Activated T-cell treated with anti-CD3 and anti-CD28 coated beads, Interleukin-2, amount 50 U/mL, for 72 hours (primary cell): ENCODE measurements at places on chromosomes 5 and 9.

- no peak for DNase-seq
Measured at GRCh38 chr5:138870611-138871010, 4.5 kb downstream of the LRRTM2 start.

DNA sequence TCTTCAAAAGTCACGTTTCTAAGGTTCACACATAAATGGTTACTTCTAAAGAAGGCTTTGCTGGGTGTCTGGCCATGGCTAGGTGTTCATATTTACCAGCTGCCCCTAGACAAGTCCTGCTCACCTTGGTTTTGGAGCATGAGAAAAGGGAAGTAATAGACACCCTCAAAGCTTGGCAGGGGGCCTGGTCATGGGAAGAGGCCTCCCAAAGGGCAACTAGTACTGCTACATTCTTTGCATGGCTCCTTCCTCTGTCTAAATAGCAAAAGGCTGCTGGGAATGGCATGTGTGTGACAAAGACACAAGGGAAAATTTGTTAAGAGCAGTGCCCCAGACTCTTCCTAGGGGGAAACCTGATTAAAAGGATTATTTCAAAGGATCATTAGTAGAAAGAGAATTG is 93.4 kb downstream of the NRG2 start:
- DNase-seq: no peak

- no peak for DNase-seq
Measured at GRCh38 chr9:16308645-16309044, 561.8 kb downstream of the BNC2 start.

GRCh38 chr9:126794441-126794840 is 10.4 kb upstream of the ZBTB43 start:
- no peak for DNase-seq

DNA sequence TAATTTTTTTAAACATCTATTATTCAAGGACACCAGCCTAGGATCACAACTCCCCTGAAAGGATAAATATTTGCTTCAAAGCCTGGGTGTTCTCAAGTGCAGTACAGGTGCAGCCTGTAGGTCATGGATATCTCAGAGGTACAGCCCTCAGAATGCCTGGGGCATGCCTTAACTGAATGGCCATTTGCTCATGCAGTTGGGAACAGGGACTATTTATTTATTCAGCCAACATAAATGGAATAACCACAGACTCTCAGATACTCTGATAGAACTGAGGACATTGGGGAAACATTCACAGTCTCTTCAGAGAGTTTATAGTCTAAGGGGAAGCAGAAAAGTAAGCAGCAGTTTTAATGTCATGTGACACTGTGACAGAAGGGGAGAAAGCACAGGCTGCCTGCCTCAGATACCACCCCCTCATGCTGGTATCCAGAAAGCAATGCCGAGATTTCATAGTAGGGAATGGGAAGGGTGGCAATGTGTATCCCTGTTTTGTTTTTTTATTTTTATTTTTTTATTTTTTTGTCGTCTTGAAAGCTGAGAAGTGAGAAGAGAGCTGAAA is 112.6 kb downstream of the MACIR start:
- DNase-seq: no peak

DNA sequence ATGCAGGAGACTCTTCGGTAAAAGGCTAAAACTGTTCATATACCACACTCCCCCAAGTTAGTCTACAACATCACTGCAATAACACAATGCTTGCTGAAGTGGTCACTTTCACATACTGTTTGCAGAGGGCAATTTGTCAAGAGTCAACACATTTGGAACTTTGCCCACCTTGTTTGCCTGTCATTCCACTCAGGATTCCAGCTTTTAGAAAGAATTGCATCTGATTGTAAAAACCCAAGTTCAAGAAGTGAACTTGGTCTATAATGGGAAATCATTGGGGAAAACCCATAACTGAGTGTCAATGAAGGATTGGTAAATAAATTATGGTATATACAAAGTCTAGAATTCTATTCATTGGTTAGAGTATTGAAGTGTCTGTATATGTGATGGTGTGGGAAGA is 120.5 kb downstream of the GADD45G start:
- DNase-seq: no peak

GRCh38 chr5:173707392-173707791 is 90.9 kb upstream of the BOD1 start:
- no peak for DNase-seq

GRCh38 chr5:1212271-1212670 is 10.9 kb downstream of the SLC6A19 start:
- DNase-seq: no peak

DNA sequence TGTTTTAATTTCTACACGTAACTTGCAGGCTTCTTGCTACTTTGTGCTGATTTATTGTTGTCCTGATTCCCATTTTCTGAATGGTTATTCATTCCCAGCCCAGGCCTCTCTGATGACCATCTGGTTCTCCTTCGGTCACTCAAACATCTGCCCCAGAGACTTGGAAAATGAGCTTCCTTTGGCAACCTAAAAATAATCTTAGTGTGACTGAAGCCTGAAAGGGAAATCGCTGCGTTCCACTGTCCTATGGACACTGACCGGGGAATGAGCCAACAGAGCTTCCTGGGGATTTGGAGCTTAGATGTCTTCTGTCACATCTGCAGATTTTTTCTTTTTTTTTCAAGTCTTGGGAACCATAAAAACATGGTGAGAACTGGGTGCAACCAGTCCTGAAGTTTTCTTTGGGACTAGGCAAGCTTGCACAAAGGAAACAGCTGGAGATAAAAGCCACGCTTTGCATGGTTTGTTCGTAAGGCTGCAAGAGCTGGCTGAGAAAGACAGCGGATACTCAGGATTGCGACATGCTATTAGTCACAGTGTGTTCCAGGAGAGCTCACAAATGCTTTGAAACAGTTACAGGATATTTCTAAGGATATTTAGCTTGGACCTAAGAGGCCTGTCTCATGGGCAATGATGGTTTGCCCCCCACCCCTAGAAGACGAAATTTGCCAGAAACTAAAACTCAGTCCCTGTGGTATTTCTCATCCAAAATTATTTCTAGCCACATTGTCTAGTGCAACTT is 146.2 kb downstream of the GOLPH3 start:
- DNase-seq: no peak

DNA sequence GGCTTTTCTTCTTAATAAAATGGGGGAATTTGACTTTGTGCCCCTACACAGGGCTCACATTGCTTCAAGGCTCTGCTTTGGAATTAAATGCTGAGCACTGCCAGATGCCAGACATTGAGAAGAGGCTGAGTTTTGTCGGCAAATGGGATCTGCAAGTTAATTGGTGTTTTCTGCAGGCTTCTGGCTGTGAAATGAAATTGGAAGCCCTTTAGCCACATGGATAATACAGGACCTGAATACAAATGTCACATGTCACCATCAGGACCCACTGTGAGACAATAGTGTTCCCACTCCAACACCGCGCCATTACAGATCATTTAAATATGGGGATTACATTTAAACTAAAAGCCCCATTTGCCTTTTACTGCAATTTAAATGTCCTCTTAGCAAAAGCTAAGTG is 164.4 kb downstream of the ZSWIM6 start:
- DNase-seq: no peak

DNA sequence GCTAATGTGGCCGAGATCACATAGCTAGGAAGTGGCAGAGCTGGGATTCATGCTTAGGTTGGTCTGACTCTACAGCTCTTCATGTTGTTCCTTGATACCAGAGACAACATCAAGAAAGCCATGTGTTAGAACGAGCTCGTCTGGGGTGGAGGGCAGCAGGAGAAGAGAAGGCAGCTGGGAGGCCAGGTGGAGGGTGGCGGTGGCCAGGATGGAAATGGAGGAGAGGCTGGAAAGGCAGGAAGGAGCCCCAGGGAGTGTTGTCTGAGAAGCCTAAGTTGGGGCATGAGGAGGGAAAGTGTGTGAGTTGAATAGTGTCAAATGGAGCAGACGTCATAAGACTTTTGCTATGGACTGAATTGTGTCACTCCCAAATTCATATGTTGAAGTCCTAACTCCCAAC is 315.3 kb downstream of the GADD45G start:
- no peak for DNase-seq

GRCh38 chr5:169408731-169409130 is 107.8 kb upstream of the SLIT3 start:
- DNase-seq: no peak

GRCh38 chr5:136128481-136128880 is 4.2 kb upstream of the SMAD5 start:
- no peak for DNase-seq

DNA sequence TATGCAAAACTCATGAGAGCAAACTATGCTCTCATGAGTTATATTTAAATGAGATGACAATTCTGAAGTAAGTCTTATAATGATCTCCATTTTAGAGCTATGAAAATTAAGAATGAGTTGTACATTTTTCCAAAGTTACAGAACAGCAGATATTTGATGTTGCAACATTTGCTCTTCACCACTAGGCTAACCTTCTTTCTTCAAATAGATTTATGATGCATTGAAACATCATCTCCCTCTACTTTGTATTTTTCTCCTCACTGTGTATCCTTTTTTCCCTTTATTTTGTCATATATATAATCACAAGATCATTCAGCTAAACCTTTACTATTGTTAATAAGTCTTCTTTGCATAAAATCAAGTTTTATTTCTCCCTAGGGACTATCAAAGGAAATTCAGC is 497.7 kb upstream of the TYRP1 start:
- DNase-seq: no peak

GRCh38 chr5:155772009-155772662 is 554.8 kb upstream of the SGCD start:
- DNase-seq: no peak

GRCh38 chr5:93607367-93608258 is 24.6 kb downstream of the NR2F1 start:
- DNase-seq: no peak

- DNase-seq: no peak
Measured at GRCh38 chr5:3325972-3326840, 269.4 kb upstream of the IRX1 start.

- no peak for DNase-seq
Measured at GRCh38 chr5:180575571-180575970, 15.7 kb downstream of the SCGB3A1 start.

GRCh38 chr5:115257981-115258380 is 4.7 kb downstream of the PGGT1B start:
- DNase-seq: no peak

GRCh38 chr5:3925022-3925421 is 329.4 kb downstream of the IRX1 start:
- DNase-seq: no peak

DNA sequence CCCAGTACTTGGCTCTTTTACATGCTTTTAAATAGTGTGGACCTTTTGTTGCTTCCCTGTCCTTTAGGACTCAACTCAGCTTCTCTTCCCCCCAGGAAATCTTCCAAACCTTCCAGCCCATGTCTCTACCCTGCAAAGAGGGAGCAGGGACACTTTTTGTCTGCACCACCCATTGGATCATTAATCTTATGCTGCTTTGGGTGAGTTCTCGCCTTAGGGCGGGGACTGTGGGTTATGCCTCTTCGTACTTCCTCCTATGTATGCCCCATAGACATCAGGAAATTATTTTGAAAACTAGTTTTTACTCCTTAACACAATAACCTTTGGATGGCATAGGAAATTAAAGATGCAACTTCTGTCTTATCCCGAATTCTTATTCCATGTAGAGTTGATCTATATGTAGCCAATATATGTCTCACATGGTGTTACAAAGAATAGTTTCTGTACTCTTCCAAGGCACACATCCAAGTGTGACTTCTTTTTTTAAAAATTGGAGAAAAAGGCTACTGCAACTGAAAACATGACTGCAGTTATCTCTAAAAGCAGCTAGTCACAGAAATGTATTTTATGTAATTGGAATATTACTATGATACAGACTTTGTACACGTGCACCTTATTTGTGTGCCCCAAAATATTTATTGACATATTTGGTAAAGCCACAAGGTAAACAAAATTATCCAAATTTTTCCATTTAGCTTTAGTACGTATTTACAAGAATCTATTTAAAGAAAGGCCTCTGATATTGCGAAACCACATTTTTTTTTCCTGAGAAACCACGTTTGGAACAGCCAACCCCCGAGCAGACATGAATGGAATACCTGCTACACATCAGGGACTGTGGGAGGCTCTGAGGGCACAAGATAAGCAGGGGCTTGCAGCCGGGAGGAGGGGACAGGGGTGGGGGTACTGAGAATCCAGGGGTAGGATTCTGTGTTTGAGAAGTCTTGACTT is 133.6 kb downstream of the WDR41 start:
- no peak for DNase-seq

GRCh38 chr5:89560696-89561095 is 677.7 kb upstream of the MEF2C start:
- DNase-seq: no peak

- no peak for DNase-seq
Measured at GRCh38 chr9:124140941-124141568, 116.7 kb upstream of the NEK6 start.

- no peak for DNase-seq
Measured at GRCh38 chr5:87570366-87570765, 157.6 kb upstream of the CCNH start.

DNA sequence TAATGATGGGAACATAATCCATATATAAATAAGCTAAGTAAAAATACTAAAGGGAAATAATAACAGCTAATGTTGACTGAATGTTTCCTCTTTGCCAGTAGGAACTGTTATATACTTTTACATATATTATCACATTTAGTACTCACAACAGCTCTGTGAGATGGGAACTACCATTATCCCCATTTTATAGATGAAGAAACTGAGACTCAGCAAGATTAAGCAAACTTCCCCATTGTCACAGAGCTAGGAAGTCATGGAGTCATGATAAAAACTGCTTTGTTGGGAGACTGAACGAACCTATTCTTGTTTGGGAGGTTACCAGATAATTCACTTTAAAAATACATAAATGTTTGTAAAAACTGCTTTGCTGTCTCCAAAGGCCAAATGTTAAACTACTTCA is 23.4 kb downstream of the WNT8A start:
- no peak for DNase-seq

DNA sequence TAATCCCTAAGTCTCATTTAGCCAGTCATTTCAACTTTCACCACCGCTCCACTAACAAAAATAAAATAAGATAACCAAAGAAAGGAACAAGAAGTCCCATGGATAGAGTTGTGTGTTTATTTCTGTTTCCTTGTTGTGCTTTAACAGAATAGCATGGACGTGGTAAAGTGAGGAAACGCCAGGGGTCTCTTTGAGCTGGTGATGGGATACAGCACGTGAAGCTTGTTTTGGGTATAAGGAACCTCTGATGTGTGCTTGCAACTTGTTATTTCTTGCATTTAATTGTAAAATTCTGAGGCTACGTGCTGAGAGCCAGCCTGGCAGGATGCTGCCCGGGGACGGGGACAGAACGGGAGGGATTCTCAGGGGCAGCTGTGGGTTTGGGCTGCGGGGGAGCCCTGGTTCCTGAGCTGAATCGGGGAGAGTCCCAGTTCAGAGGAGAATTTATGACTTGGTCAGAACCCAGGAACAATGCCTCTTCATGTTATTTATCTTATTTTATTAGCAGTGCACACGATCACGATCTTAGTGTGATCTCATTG is 63.4 kb downstream of the ANKRD33B start:
- DNase-seq: no peak

GRCh38 chr5:87246061-87246460 is 21.6 kb upstream of the RASA1 start:
- no peak for DNase-seq

- DNase-seq: no peak
Measured at GRCh38 chr5:14659821-14660607, 4.5 kb upstream of the OTULIN start.

GRCh38 chr5:56328753-56329560 is 95.8 kb upstream of the ANKRD55 start:
- DNase-seq: peak; percentile 57
